Kidney capillary endothelial cell (primary cell): ENCODE measurements at places on chromosomes 5 and 9.

GRCh38 chr5:16867577-16867953, 68.5 kb downstream of the MYO10 start:
- no peak for DNase-seq

DNA sequence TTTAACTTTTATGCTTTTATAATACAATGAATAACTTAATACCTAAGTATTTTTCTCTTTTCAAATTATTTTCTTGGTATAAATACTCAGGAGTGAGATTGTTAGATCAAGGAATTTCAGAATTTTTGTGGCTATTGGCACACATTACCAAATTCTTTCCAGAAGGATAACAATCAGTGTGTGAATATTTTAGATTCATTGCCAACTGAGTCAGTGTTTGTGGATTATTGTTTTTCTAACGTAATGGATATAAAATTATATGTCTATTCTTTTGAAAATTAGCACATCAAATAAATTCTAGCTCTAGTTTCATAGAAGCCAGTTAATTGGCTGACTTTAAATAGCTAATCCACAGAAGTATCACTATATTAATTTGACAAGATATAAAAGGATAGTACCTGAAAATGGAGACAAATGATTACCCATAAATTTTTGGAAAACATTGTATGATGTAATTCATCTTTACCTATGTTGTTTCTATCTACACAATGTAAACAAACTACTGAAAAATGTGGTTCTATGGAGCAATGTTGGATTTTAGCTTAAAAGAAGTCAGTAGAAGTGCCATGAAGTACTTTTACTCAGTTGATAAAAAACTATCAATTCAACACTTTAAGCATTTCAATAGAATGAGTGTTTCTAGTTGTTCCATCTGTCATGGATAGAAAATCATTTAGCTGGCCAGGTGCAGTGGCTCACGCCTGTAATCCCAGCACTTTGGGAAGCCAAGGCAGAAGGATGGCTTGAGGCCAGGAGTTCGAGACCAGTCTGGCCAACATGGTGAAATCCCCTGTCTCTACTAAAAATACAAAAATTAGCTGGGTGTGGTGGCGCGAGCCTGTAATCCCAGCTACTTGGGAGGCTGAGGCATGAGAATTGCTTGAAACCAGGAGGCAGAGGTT, 185.1 kb downstream of the ADAMTSL1 start:
- DNase-seq: no peak

DNA sequence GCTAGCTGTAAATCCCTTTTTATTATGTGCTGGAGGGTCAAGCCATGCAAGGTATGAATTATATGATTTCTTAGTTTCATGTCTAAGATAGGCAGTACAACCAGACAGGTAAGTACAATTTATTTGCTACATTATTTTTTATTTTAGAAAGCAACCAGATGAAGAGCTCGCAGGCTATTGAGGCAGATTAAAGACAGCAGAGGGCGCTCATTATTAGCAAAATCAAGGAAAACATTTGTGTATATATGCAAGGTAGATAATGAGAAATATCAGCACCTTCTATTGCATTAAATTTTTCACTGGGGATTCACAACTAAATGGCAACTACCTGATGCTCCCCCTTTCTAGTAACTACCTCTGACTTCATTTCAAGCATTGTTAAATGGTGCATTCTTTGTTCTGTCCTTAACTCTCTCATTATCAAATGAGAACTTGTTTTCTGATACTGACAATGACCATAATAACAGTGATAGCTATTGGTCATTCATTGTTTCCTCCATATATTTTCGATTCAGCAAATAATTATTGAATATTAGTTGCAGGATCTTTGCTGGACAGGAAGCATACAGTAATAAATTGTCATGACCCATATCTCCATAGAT, 8.6 kb downstream of the SCGB3A2 start:
- peak; percentile 24 for DNase-seq

DNA sequence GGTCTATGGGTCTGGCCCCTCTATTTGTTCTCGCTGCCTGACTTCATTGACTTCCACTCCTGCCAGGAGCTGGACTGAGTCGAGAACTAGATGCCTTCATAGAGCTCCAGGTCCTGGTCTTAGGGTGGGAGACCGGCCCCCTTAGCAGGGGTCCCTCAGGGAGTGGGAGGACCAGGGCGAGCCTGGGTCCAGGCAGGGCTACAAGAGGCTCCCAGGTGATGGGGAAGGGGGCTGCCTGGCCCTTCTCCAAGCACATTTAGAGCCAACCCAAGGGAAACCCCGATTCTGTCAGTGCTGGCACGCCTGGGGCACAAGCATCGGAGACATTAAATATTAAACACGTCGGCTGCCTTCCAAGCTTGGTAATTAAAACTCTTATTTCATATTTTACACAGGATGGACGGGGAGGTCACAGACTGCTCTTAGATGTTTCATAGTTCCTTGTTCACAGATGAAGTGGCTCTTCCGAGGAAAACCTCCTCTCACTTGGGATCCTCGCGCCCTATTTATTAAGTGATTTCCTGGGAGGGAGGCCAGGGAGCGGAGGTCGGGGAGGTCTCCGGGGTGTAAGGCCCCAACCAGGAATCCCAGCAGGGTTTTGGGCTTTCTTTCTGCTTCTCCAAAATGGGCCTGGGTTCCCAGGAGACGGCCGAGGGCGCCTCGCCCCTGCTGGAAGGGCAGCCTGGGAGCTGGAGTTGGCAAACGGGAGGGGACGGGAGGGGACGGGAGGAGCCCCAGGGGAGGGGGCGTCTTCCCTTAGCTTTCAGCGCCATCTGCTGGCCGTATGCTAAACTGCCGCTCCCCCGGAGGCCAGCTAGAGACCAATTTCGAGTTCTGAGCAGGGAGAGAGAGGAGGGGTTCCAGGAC, 23.4 kb upstream of the ZBTB43 start:
- peak; percentile 60 for DNase-seq

GRCh38 chr9:134436379-134436762, 110.1 kb downstream of the RXRA start:
- no peak for DNase-seq

DNA sequence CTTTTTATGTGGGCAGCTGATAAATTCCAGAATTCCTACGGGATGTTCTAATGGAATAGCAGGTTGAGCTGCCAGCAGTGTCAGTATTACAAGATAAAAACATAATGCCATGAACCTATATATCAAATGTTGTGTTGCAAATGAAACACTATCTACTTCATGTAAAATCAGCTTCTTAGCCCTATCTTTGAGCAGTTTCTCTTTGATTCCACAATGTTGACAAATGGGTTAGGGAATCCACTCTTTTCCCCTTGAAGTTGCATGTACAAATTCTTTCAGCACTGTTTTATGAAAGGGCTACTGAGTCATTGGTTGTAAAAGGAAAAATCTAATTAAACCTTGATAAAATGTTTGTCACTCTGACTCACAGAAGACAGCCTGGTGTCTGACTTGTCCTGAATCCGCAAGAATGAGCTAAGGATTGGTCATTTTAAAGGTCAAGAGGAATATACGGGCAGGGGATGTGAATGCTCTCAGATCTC, 950.6 kb upstream of the NUDT12 start:
- DNase-seq: no peak

GRCh38 chr5:163815240-163815791, 309.9 kb downstream of the MAT2B start:
- no peak for DNase-seq

DNA sequence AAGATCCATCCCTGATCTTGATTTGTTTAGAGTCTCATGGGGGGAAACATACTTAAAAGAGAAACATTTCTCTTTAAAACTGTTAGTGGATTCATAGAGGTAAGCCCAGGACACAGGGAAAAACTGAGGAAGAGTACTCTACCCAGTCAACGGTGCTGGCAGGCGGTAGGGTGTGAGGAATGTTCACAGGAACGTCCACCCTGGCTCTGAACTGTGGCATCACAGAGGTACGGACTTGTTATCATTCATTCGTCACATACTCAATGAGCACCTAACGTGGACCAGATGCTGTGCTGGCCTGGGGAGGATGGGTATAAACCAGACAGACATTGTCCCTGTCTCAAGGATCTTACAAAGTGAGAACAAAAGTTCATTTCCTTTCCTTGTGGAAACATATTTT, 18.8 kb upstream of the PPARGC1B start:
- DNase-seq: no peak

DNA sequence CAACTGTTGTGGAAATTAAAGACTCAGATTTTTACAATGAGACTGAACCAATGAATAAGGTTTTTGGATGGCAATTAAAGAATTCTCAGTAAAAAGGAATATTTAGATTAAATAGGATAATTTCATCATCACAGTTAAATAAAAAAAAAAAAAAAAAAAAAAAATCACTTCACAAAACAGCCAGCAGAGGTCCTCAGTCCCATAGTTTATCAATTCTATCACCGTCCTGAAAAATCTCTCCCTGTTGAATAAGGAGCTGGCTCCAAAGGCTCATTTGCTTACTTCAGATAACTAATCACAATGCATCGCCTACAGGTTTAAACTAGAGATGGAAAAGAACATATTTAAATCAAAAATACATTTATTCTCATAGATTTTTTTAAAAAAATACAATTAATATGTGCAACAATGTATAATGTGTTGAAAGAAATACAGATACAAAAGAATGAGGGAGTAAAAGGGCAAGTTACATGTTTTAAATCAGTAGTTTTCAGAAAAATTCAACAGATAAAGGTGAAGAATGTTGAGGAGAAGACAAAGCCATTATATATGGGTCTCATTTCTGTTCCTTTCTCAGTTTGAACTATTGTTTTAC, 175.8 kb upstream of the CHD1 start:
- peak; percentile 34 for DNase-seq

DNA sequence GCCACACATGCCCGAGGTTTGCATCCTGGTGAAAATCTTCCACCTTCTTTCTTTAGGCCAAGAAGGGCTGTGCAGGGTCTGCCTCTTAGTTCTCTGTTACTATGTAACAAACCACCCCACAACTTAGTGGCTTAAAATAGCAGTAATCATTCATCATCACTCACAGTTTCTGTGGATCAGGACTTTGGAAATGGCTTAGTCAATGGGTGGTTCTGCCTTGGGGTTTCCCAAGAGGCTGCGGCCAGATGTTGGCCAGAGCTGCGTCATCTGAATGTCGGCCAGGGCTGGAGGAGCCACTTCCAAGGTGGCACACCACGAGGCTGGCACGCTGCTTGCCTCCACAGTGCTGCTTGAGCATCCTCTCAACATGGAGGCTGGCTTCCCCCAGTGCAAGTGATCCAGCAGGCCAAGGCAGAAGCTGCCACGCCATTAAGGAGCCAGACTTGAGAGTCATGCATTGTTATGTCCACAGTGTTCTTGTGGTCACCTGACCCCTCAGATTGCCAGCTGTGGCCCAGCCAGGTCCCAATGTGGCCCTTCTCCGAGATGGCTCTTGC, 135.2 kb downstream of the RXRA start:
- no peak for DNase-seq
